ENCODE measurements at places on chromosomes 6 and 20.
A peak's percentile ranks its signal among the peaks of the same experiment; 100 is the strongest.

GRCh38 chr6:163284151-163284550, 130.4 kb upstream of the QKI start:
- DNase-seq, result no peak

DNA sequence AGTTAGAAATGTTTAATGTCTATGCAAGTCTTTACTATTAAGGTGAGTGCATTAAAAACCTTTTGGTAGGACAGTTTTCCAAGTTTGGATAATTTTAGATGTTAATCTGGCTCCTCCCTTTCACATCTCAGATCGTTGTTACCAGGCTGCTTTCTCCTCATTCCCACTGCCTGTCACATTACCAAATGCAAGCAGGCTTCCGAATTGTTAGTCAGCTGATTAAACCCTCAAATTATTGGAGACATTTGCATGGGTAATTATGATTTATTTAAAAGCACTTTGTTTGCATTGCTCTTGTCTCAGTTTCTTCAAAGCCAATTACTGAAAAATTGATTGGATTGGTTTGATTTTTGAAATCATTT, 816.5 kb downstream of the KIF16B start:
- DNase-seq, result no peak

- no peak for DNase-seq
Measured at GRCh38 chr6:41408576-41408975, 73.2 kb downstream of the NCR2 start.

GRCh38 chr6:35626401-35626800, 62.3 kb downstream of the FKBP5 start:
- DNase-seq, result no peak

GRCh38 chr6:133764008-133764753, 124.7 kb upstream of the TCF21 start:
- no peak for DNase-seq

- DNase-seq, result peak; percentile 84
Measured at GRCh38 chr6:163416557-163417253, 2.2 kb downstream of the QKI start.

- no peak for DNase-seq
Measured at GRCh38 chr6:71393981-71394432, 105.4 kb downstream of the OGFRL1 start.

DNA sequence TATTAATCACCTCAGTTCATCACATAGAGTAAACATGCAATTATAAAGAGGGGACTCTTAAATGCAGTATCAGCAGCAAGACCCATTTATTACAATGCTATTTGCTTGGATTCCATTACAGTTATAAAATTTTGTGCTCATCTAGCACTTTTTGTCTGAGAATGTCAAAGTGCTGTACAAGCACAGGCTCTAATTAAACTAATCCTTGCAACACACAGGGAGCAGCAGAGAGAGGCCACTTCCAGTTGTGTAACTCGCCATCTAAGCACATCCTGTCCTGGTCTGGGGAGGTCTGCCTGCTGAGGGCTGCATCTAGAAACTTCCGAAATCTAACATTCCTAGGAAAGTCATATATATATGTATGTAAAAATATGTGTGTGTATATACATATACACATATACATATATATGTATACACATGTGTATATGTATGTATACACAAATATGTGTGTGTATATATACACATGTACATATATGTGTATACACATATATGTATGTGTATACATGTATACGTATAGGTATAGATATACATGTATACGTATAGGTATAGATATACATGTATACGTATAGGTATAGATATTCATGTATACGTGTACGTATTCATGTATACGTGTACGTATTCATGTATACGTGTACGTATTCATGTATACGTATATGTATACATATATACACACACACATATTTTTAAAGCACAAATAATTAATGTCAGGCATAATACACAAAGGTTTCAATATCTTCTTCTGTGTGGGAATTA, 136.4 kb upstream of the JARID2 start:
- no peak for DNase-seq

All from hematopoietic multipotent progenitor cell treated with erythropoietin and hydrocortisone succinate and interleukin-3 and kit ligand, for 17 days (in vitro differentiated cells).